Anterior cingulate cortex (tissue), 58 donors: ENCODE measurements at places on chromosomes 13 and 19.

DNA sequence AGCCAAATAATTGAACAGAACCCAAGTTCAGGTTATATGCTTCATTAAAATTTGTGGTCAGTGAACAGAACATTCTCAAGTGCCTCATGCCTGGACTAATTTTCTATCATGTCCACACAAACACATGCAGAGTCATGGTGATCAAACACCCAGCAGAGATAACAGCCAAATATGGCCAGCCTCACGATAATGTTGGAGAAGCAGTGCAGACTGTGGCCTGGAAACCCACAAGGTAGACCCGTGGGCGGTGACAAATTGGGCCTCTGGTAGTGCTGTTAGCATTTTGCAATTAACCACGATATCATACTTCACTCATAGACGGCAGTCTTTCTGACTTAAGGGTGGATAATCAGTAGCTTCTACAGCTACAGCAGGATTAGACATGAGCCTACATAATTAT is 35.0 kb upstream of the VWA8 start:
- DNase-seq: no peak

- no peak for DNase-seq
These were observed 402.2 kb upstream of the ZNF507 start for GRCh38 chr19:31943191-31943661.

GRCh38 chr13:94198681-94199080 is 280.8 kb downstream of the DCT start:
- no peak for DNase-seq

GRCh38 chr13:92355213-92355612 is 871.4 kb upstream of the GPC6 start:
- DNase-seq: no peak
